ENCODE measurements at places on chromosomes 2 and 18. TPM values are rescaled to one million over a fixed set of nuclear protein-coding genes. Genes with fewer than 3 reads are reported as not detected.

- no peak for DNase-seq
Measured at GRCh38 chr2:51920509-51920908, 888.6 kb upstream of the NRXN1 start.

- no peak for DNase-seq
Measured at GRCh38 chr2:8242739-8243138, 439.1 kb upstream of the ID2 start.

DNA sequence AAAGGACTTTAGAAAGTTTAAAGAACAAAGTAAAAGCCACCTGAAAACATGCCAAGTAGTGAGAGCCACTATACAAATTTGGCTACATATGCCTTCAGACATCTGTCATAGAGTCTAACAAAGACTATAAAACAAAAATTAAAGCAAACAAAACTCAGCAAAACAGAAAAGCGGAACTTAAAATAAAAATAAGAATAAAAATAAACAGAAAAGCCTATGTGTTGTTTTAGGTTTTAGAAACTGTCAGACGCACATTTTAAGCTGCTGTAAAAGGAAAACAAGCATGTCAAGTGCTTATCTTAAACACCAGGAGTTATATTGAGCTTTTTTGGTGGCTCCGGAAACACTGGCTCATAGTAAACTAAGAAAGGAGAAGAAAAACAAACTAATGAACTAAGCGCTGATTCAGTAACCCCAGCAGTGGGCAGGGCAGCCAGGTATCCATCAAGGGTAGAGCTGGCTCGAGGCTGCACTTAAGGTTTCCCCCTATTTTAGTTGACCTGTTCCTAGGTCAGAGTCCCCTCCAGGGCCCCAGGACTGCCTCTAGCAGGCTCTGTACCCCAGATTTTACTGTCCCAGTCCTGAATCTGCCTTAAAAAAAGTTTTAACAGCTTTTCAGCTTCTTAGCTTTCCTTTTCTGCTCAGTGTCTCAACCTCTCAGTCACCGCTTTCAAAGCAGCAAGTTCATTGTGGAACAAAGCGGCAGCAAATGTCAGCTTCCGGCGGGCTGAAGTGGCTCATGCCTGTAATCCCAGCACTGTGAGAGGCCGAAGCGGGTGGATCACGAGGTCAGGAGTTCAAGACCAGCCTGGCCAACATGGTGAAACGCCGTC lies 15.4 kb upstream of the RMC1 start:
- DNase-seq = peak; percentile 24

GRCh38 chr18:42305869-42306593 lies 351.0 kb downstream of the PIK3C3 start:
- DNase-seq = no peak

DNA sequence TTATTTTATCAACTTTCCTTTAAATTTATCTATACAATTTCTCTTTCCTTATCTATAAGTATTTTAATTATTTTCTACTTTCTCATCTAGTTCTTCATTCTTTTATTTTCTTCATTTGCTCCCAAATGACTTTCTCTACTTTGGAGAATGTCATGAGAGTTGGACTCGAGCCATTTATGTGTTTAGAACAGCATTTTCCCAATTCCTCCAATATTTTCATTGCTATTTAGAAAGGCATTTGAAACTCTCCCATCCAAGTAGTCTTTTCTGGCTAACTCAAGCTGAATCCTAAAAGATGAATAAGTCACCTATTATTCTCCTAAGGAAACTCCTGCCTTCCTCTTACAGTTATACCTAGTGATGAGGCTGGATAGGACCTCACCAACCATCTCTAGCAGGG lies 15.8 kb upstream of the FEZ2 start:
- DNase-seq = no peak

- DNase-seq = no peak
Measured at GRCh38 chr2:129751409-129751808, 228.1 kb upstream of the RAB6C start.

C1QL2 gene
- polyA plus RNA-seq = not detected

KCNK3 gene
- polyA plus RNA-seq = 29.3 TPM

FNDC4 gene
- 10.7 TPM for polyA plus RNA-seq

AGAP1 gene
- polyA plus RNA-seq = 10.5 TPM

NETO1 gene
- polyA plus RNA-seq = 0.57 TPM
